ENCODE measurements at places on chromosomes 6 and 20.

DNA sequence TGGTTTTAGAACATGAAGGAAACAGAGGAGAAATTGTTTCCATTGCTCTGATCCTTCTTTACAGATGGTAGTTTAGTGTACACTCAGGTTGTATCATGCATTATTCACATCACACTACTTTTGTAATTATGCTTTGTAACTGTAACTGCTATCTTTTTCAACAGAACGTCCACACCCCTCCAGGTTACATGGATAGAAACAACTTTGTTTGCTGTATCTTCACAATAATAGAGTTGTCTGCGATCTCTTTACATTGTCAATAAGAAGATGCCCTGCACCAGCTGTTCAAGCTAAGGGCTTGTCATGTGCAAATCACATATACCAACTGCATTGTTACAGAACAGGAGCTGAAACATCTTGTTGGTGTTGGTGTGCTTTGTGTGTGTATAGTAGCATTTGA, 67.9 kb upstream of the MAP7 start:
- DNase-seq = no peak

DNA sequence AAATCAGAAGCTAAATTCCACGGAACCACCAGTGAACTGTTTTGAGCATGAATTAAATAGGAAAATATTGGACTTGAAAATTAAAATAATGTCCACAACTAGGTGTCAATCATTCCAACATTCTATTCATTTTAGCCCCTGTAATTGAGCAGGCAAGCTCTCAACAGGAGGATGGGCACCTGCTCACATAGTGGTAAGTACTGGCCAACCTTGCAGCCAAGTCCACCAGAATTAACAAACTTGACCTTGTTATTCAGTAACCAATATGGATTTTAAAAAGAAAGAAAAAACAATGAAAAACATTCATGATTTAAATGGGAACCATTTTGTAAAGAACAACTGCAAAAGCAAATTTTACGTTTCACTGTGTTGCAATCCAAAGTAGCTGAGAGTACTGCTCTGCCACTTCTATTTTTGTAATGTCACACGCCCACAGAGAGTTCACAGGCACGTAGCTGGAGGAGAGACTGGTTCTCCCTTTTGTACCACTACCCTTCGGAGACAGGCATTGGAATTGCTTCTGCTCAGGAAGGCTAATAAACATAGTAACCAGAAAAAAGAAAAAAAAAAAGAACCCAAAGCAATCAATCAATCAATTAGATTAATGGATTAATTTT, 75.2 kb upstream of the F13A1 start:
- peak; percentile 20 for DNase-seq

DNA sequence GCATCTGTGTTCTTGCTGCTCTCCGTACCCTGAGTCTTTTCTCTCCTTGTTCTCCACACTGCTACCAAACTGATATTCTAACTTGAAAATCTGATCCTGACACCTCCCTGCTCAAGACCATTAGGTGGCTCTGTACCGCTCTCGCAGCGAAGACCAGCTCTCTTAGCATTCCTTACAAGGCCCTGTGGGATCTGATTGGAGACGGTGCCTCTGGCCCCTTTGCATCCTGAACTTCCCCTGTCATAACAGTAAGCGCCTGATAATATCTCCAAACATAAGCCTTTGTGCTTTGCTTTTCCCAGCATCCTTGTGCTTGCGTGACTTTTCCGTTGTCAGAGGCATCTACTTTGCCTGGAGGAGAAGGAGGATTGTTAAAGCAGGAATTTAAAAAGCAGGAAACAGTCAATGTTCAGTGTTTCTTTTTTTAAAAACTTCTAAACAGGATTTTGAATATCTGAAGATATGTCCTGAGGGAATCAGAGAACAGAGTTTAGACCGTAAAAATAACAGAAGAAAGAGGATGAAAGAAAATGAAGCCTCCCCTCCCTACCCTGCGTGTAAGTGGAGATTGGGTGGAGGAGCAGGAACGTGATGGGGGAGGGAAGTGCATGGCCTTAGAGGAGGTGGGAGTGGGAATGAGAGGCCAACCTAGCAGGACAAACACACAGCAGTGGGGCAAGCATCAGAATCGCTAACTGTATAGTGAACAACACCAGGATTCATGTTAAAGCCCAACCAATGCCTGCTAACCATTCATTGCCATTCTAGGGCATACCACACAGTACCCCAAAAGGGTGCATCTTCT, 89.2 kb upstream of the STMND1 start:
- DNase-seq = peak; percentile 54

- DNase-seq = no peak
Measured at GRCh38 chr6:5078121-5078669, 6.9 kb upstream of the PPP1R3G start.

DNA sequence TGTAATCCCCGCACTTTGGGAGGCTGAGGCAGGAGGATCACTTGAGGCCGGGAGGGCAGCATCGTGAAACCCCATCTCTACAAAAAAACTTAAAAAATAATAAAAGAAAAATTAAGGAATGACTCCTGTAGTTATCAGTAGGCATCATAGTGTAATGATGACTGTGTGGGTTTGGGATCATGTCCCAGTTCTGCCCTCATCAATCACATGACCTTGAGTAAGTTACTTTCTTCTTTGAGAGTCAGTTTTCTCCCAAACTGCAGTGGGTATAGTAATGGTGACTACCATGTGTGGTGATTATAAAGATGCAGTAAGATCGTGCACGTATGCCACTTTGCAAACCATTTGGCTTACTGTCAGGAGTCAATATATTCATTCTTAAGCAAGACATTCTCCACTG, 89.2 kb downstream of the TXNDC5 start:
- no peak for DNase-seq

- DNase-seq = no peak
Measured at GRCh38 chr6:252775-253535, 39.3 kb upstream of the DUSP22 start.

DNA sequence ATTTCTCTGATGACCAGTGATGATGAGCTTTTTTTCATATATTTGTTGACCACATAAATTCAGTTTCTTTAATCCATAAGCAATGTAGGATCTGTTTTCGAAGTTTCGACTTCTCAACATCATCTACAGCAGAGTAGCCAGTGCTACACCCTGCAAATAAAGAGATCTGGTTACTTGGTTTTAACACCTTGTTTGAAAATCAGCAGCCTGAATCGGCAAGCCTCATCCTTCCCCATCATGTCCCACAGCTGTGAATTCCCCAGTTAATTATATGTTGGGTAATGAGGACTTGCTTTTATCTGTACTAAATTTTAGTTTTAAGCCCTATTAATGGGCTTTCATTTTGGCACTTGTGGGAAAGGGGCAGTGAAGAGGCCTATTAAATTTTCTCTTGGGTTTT, 80.6 kb downstream of the BMP2 start:
- no peak for DNase-seq

GRCh38 chr6:35651244-35651643, 37.5 kb downstream of the FKBP5 start:
- DNase-seq = no peak

GRCh38 chr6:35485402-35485877, 11.4 kb downstream of the TEAD3 start:
- DNase-seq = no peak

- DNase-seq = no peak
Measured at GRCh38 chr20:41853806-41854205, 235.6 kb upstream of the CHD6 start.

- DNase-seq = peak; percentile 60
Measured at GRCh38 chr20:59835448-59836395, 97.7 kb downstream of the SYCP2 start.

GRCh38 chr6:140542863-140543262, 1168.4 kb upstream of the CITED2 start:
- no peak for DNase-seq

DNA sequence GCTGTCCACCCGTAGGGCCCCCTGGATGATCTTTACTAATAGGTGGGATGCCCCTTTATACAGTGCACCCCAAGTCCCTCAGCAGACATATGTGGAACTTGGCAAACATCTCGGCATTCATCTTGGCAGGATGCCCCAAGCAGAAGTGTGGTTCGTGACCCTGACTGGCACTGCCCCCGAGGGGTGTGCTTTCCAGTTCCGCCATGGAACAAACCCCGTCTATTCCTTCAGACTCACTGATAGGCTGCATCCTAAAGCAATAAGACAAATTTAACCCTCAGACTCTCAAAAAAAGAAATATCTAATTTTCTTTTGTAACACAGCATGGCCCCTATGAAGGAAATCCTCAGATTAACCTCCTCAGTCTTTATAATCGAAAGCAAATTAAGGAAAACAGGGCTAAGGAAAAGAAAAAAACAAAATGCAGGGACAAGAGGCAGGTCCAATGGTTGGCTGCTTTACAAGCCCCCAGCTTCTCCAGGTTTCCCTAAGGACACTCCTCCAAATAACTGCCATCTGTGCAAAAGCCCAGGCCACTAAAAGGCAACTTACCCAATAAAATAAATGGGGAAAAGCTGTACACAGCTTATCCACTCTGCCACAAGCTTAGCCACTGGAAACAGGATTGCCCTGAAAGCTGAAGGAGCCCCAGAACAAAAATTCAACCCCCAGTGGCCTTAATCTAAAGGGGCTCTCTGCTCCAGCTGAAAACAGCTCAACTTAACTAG, 30.5 kb upstream of the RIPK1 start:
- DNase-seq = no peak

GRCh38 chr6:36306375-36306774, 30.3 kb downstream of the BNIP5 start:
- DNase-seq = no peak

- no peak for DNase-seq
Measured at GRCh38 chr20:58784321-58785074, 66.2 kb downstream of the GNAS-AS1 start.

GRCh38 chr20:46963758-46964617, 69.3 kb downstream of the EYA2 start:
- DNase-seq = no peak

DNA sequence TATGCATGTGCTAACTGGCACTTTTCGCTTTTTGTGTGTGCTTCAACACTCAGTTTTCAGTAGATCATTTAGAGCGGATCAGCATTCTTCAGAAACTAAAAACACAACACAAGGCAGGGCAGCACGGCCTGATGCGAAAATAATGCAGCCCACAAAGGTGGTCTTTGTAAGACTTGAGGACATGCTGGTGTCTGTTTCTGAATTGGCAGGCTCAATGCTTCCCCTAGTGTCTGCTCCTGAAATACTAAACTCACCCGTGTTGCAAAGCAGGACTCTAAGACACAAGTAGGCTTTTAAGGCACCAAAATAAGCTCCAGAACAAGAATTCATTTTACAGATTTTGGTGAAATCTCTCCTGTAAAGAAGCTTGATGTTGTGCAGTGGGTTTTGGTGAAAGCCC, 676.5 kb downstream of the TENT5A start:
- peak; percentile 30 for DNase-seq

DNA sequence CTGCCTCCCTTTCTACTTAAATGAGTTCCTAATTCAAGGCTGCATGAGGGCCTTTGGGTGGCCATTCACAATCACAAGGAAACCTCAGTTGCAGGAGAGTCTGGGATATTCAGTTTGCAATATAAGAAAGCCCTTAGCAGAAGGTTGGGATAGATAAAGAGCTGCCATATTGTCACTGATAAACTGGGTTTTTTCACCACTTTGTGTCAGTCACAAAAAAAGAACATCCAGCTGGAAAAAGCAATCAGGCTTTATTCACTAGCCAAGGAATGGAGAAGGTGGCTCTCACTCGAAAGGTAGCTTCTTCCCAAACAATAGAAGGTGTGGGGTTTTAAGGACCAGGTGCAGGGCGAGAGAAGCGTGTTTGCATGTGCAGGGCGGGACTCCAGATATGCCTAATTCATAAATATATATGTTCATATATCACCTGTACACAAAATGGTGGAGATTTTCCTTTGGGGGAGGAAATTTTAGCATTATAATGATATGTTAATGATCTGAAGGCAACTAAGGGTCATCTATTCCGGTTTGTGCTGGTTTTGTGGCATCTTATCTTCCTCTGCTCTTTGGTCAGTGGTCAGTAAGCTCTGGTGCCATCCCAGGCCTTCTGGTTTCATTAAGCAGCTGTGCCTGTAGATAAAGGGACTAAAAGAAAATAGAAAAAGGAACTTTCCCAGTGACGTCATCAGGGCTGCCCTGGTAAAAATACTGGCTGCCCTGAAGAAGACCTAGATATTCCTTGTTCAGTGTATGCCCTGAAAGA, 97.1 kb upstream of the IYD start:
- no peak for DNase-seq

DNA sequence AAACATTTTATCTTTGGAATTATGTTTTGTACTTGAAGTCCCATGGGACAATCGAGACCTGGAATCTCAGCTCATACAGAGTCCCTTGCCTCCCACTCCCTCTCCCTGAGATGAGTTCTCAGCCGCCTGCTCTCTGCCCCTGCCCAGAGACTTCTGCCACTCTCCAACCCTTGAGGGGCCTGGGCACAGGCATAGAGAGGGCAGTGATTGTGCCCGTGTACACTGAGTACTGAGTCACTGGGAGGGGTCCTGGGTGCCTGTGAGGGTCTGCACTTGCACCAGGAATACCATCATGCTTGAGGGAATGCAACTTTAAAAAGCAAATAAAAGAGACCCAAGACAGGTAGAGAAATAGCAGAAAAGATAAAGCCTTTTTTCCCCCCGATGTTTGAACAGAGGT, 453.8 kb upstream of the HS3ST5 start:
- no peak for DNase-seq

DNA sequence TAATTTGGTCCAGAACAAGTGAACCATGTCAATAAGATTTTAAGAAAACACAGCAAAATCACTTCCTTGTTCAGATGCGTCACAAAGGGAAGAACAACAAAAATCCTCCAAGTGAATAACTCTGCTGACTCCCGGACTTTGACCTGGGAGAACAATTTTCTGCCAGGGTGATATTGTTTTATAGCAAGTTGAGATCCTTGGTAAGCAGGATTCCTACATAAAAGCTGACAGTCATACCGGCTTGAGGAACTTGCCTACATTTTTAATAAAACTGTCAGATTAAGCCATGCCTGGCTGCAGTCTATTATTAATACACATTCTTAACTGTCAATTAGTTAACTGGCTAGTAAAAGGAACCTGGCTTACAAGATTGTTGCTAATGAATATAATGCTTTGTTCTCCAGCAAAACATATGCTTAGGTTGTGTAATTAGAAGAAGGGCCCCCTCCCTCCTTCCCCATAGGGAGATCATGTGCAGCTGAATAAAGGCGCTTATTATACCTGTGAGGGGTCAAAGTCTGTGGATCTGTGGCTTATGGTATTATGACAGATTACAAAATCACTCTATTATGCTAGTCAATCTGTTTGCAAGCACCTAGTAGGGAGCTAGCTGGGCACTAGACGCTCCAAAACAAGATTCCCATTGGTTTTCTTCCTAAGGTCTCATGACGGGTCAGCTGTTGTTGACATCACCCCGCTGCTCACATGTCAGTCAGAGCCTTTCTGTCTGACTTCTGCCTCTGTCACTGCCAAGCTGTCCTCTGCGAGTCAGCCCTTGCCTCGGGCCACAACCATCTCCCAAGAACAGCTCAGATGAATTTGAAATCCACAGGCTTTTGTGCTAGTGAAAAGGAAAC, 44.6 kb upstream of the SEC63 start:
- peak; percentile 96 for DNase-seq

GRCh38 chr6:73180076-73180738, 45.1 kb downstream of the KHDC1L start:
- DNase-seq = no peak

- DNase-seq = no peak
Measured at GRCh38 chr6:167974640-167975344, 22.7 kb upstream of the KIF25 start.

Measured in globus pallidus (tissue), 1 donor.